ENCODE measurements at places on chromosomes 6 and 20. TPM values are rescaled to one million over a fixed set of nuclear protein-coding genes. Genes with fewer than 3 reads are reported as not detected.

GPSM3 gene
- total RNA-seq: 13.2 TPM

DCDC2 gene
- total RNA-seq: 0.34 TPM

CYP24A1 gene
- 2.3 TPM for total RNA-seq

RAET1L gene
- 1.1 TPM for total RNA-seq

NOX3 gene
- total RNA-seq: not detected

TFAP2C gene
- 16.3 TPM for total RNA-seq

SIRPA gene
- total RNA-seq: 35.1 TPM

NRSN1 gene
- total RNA-seq: not detected

SLC22A1 gene
- 0.60 TPM for total RNA-seq

CLIC5 gene
- total RNA-seq: not detected

TFAP2A gene
- total RNA-seq: 37.0 TPM

CST2 gene
- total RNA-seq: not detected

All from foreskin keratinocyte (primary cell).